Activated naive CD4-positive, alpha-beta T cell treated with anti-CD3 and anti-CD28 coated beads, Interleukin-2, amount 50 U/mL, for 72 hours (primary cell): ENCODE measurements at places on chromosomes 11 and 22. TPM values are rescaled to one million over a fixed set of nuclear protein-coding genes. Genes with fewer than 3 reads are reported as not detected.

The ANO9 gene
- total RNA-seq = 69.3 TPM

GRCh38 chr11:76629116-76629852 is 41.3 kb downstream of the LRRC32 start:
- DNase-seq = no peak

DNA sequence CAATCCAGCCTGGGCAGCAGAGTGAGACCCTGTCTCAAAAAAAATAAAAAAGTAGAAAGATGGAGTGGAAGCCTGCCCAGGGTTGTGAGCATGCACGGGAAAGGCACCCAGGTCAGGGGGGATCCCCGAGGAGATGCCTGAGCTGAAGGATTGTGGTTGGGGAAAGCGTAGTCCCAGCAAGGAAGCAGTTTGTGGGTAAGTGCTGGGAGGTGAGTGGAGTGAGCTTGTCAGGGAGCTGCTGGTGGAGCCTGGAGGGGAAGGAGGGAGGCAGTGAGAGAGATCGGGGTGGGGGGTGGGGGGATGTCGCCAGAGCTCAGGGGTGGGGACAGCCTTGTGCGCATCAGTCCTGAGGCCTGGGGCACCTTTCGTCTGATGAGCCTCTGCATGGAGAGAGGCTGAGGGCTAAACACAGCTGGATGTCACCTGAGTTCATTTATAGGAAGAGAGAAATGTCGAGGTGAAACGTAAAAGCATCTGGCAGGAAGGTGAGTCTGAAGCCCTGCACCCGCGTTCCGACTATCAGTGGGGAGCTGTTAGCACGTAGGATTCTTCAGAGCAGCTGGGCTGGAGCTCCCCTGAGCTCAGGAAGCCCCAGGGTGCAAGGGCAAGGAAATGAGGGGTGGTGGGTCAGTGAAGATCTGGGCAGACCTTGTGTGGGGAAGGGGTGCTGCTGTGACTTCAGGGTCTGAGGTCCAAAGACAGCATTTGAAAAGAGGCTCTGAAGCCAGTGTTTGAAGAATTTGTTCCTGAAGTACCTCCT is 10.2 kb downstream of the TMEM121B start:
- DNase-seq = no peak

- no peak for DNase-seq
Measured at GRCh38 chr22:32331918-32332725, 25.5 kb upstream of the RFPL3 start.

The GRIK4 gene
- total RNA-seq = not detected

- no peak for DNase-seq
Measured at GRCh38 chr11:66076561-66076960, 6.5 kb downstream of the PACS1 start.

- DNase-seq = no peak
Measured at GRCh38 chr11:102012946-102013345, 34.3 kb upstream of the CFAP300 start.

GRCh38 chr11:78952890-78953289 is 378.2 kb upstream of the NARS2 start:
- no peak for DNase-seq

- DNase-seq = no peak
Measured at GRCh38 chr11:45383224-45383623, 97.1 kb upstream of the SYT13 start.

GRCh38 chr11:25775603-25776002 is 556.3 kb upstream of the ANO3 start:
- DNase-seq = no peak

The MRGPRF gene
- total RNA-seq = not detected

GRCh38 chr22:28021116-28021997 is 102.3 kb upstream of the PITPNB start:
- DNase-seq = peak; percentile 38

The DCDC1 gene
- total RNA-seq = not detected

The PRCP gene
- 30.0 TPM for total RNA-seq

DNA sequence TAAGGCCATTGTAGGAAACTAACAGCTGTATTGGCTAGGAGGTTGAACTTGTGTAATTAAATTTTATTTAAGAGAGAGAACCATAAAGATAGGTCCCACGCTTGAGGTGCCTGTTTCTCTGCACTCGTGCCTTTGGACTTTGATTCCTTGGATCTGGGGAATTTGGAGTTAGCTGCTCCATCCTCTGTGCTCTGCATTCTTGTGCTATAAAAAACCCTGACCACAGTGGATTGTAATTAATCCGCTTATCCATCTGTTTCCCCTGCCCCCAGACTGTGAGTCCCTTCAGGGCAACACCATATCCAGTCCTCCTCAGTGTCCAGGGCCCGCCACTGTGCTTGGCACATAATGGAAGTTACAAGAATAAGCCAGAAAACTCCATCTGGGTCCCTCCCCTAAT is 169.8 kb downstream of the SPON1 start:
- DNase-seq = no peak
